ENCODE measurements at places on chromosomes 16 and 17.

DNA sequence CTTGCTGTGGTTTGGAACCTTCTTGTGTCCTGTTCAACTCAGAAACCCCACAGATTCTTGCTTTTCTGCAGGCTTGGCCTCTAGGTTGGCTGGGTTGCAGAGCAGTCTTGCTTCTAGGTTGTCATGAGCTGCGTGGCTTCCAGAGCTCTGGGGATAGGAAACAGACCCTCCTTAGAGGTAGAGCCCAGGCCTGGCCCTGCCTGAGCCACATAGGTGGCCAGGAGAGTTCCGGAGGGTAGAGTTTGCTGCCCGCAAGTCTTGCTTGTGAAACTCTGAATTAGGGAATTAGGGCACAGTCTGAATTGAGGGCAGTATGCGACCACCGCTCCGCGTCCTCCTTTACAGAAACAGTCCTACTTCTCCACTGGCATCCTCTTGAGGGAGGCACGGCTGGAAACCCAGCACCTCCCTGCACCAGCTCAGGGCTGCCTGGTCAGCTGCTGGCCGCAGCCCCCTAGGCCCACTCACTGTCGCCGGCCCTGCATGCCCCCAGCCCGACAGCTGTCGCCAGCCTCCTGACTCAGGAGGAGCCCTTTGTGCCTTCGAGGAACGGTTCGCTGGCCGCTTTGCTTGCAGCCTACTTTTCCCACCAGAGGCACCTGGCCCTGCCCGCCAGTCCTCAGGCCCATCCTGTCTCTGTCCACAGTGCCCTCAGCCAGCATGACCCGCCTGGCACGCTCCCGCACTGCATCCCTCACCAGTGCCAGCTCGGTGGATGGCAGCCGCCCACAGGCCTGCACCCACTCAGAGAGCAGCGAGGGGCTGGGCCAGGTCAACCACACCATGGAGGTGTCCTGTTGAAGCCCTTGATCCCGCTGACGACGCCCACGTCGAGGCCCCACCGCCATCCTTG is 4.3 kb upstream of the SETD6 start:
- no peak for DNase-seq

- no peak for DNase-seq
These were observed 100.8 kb upstream of the CORO6 start for GRCh38 chr17:29723278-29724047.

DNA sequence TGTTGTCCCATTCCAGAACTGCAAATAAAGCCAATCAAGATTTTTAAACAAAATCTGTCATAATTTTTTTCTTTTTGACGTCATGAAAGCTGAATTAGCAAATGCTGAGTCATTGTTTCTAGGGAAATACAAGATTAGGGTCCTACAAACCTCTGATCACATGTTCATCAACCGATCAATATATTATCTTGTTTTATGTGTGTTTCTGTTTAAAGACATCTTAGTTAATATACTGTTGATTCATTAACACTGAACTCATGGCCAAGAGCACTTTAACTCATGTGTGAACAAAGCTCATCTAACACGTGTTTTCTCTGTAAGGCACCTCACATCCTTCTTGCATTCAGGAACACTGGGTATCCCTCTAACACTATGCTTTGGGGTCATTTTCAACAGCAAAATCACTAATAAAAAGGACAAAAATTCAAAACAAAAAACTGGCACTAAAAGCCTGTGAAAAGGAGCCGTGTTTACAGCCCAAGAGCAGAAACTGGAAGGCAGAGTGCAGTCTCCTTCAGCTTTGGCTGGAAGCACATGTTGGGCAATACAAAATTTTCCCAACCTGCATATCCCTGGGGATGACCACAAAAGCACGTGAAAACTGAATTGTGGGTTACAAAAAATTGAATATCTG is 102.5 kb downstream of the PARN start:
- DNase-seq: no peak

DNA sequence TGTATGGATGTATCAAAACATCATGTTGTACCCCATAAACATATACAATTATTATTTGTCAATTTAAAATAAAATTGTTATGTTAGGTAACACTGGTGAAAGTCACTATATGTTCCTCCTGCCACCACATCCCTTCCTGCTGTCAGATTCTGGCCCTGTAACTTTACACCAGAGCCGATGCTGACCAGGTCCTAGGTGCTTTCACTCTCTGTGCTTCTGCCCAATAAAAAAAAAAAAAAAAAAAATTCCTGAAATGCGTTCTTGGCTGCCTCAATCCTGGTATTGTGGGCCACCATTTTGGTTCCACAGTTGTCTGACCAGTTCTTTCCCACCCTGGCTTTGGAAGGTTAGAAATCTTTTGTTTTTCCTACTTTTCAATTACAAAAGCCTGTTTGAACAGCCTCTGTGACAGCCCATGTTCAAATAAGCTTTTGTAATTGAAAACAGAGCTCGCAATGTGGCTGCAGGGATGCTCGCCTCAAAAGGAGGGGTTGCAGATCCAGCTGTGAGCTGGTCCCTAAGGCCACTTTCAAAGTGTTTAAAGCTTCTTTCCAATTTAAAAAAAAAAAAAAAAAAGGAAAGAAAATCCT is 831.0 kb upstream of the EEF2KMT start:
- no peak for DNase-seq

DNA sequence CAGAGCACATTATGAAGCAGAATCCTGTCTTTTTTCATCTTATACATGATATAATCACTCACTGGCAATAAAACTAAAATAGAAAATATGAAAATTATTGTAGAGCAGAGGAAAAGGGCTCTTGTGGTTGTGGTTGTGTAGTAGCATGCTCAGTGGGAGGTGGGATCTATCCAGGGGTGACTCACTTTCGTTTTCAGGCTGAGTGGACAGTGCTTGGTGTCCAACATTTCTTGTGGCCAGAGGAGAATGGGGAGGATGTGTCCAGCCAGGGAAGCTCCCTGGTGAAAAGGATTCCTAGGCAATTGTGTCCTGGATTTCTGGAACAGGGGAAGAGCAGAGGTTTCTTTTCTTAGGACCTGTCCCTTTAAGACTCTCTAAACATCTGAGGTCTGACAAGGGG is 31.9 kb upstream of the CPHXL start:
- no peak for DNase-seq

DNA sequence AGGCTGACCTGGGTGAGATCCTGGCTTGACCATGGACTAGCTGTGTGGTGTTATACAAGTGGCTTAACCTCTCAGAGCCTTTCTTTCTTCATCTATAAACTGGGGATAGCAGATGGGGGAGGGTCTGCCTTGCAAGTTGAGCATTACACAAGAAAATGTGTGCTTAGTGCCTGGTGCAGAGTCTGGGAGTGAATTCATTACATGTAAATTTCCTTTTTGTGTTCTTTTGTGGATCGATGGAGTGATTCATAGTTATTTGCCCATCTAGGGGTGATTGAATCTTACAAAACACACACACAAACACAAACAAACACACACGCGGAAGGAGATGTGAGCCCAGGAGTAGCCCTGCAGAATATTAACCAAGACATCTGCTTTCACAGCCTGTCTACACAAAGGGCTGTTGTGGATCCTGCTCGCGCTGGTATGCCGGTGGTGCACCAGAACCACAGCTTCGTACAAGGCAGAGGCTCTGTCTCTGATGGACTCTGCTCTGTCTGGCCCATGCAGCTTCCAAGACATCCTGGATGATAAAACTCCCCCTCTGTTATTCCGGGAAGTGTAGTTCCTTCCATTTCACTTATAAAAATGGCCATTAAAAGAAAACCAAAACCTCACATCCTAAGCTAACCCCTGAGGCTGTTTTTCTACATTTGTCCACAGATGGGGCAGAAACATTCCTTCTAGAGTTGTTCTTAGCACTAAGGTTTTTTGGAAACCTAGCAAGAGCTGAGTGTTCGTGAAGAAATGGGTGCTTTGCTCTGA is 86.1 kb downstream of the UTP18 start:
- DNase-seq: no peak

- no peak for DNase-seq
These were observed 72.5 kb downstream of the MAP2K6 start for GRCh38 chr17:69486779-69487637.

- DNase-seq: no peak
These were observed 5.2 kb downstream of the RAB40B start for GRCh38 chr17:82693168-82693867.

DNA sequence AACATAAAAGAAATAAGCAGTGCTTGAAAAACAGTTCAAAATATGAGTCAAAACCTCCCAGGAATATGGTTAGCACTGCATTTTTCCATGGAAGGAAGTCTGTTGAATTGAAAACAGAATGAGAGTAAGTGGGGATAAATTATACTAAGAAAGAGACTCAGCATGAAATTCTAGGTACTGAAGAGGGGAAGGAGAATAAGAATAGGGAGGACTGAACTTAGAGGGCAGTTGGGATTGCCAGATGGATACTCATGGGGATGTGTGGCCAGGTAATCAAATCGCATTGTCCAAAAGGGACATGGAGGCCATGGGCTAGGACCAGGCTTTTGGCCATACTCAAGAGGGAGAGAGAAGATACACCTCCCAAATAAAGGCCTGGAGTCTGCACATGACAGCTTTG is 247.9 kb downstream of the CDH13 start:
- no peak for DNase-seq

- DNase-seq: peak; percentile 83
These were observed 38.4 kb upstream of the CSNK2A2 start for GRCh38 chr16:58236231-58236690.

DNA sequence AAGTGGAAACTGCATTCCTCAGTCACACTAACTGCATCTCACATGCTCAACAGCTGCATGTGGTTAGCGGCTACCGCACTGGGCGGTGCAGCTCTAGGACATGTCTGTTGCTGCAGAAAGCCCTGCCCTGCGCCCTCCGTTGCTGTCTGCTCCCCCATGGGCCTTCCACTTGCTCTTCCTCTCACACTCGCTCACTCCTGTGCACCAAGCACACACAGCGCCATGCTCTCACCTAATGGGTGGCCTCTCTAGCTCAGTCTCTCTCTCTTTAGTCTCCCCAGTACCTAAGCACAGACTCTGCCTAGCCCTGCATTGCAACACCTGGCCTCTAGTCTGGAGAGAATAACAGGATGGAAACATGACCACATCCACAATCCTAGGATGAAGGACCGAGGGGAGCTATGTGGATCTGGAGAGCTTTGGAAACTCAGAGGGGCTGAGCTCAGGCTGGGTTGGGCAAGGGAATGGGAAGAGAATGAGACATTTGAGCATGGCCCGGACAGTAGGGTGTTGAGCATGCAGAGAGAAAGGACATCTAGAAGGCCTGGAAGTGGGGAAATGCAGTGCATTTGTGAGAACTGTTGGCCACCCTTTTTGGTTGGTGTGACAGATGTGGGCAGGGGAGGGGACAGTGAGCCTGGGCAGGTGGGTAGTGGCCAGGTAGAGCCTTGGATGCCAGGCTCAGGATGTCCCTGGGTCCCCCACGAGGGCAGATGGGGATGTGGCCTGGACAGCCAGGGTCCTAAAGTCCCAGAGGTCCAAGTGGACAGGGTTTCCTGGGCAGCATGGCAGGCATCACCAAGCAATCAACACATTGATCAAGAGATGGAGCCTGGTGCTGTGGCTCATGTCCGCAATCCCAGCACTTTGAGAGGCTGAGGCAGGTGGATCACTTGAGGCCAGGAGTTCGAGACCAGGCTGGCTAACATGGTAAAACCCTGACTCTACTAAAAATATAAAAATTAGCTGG is 16.1 kb downstream of the SGCA start:
- DNase-seq: no peak

GRCh38 chr17:28684963-28685362 is 23.0 kb downstream of the SUPT6H start:
- DNase-seq: no peak

DNA sequence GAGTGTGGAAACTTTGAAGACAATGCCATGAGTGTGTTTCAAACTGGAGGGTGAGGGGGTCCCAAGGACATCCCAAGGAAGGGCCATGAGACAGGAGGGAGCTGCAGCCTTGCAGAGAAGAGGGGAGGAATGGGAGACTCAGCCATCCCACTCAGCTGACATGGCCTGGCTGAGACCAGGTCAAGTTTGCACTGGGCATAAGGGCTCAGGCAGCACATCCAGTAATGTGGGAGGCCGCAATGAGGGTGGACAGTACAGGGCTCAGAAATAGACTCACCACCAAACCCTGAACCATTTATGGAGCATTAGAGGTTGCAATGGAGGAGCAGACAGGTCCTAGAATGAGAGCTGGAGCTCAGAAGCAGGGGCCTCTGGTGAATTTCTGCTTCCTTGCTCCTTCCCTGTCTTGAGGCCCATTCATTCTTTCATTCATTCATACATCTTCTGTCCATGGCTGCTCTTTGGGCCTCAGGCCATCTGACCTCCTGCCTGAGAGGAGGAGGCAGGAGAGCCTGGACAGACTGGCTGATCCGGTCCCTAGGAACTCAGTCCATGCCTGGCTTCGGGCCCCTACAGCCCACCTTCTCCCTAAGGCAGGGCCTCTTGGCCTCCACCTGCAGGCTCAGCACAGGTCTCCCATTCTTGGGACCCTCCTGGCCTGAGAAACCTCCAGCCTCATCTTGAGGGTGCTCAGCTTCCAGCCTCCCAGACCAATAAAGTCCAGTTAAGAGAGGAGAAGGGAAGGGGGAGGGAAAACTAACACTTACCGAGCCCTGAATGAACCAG is 70.5 kb upstream of the CDH5 start:
- DNase-seq: no peak

GRCh38 chr17:43140396-43141332 is 15.5 kb upstream of the BRCA1 start:
- DNase-seq: no peak

DNA sequence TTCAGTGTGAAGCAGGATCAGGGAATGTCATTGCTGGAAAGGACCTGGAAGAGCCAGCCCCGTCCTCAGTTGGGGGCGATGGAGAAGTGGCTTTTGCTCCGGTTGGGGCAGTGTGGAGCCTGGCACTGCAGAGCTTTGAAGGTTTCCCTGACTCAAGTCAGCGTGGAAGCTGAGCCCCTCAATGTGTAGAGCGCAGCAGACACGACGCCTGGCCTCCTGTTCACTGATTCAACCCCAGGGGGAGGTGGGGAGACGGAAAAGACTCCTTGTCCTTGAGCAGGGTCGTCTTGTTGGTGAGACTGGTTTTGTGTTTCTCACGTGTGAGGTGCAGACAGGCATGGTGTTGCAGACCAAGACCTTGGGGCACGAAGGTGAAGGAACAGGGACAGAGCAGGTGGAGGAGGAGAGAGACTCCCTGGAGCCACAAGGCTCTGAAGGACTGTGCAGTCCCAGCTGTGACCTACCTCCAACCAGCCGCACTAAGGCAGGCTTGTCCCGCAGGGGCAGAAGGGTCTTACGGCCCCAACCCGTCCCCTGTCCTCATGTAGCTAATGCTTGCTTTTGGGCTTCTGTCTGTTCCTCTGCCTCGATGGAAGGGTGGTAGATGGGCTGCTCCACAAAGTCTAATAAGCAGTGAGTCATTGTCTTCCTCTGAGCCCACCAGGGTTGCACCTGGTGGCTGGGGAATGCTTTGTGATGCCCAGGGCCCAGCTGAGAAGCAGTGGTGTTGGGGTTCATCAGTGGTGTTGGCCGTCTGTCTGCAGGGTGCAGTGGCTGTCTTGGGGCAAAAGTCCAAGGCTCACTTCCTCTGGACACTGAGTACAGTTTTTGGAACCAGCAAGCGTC is 47.8 kb downstream of the MPRIP start:
- DNase-seq: no peak

- no peak for DNase-seq
These were observed 19.0 kb downstream of the IGF2BP1 start for GRCh38 chr17:49015924-49016774.

Measured in activated naive CD4-positive, alpha-beta T cell treated with anti-CD3 and anti-CD28 coated beads, Interleukin-2, amount 10 ng/mL, durations not matched to agents 7 days and 5 days (primary cell).